Urinary bladder (tissue), 4 donors: ENCODE measurements at places on chromosomes 13 and 19. TPM values are rescaled to one million over a fixed set of nuclear protein-coding genes. Genes with fewer than 3 reads are reported as not detected.

GRCh38 chr13:25525884-25526283 lies 154.1 kb downstream of the ATP8A2 start:
- no peak for DNase-seq

GRCh38 chr19:2035590-2035991 lies 15.5 kb downstream of the MKNK2 start:
- DNase-seq: no peak

RGCC gene
- polyA plus RNA-seq: 50.2 TPM

GRCh38 chr13:104967836-104968630 lies 1567.4 kb downstream of the EFNB2 start:
- DNase-seq: no peak

DNA sequence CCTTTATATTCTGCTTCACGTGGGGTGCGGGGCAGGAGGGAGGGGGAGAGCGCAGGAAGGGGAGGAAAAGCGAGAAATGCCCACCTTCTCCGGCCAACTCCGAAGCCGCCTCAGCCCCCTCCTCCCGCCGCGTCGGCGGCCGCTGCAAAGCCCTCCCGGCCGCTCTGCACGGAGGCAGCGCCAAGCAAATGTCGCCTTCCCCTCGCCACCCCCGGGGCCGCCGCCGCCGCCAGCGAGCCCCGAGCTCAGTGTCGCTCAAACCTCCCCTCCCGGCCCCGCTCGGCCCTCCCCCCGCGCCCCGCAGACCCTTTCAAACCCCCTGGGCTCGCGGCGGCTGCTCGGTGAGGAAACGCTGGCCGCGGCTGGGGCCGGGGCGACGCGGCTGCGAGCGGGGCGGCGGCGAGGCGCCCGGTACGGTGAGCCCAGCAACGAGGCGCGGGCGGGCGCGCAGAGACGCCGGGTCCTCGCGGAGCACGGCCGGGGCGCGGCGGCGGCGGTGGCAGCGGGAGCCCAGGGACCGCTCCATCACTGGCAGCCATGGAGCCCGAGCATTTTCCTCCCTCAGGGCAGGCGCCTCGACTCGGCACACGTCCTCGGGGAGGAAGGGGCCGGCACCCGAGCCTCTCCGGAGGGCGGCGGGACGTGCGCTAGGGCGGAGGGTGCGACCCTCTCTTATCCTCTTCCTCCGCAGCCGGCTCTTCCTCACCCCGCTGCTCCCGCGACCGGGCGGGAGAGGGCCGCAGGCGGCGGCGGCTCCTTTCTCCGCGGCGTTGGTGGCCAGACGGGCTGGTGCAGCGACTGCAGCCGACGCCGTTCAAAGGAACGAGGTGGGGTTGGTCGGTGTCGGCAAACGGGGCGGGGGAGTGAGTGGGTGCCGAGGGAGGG lies 463 bp upstream of the TSC22D1 start:
- DNase-seq: no peak

GRCh38 chr19:5360003-5360780 lies 19.6 kb upstream of the PTPRS start:
- DNase-seq: no peak

ERICH6B gene
- polyA plus RNA-seq: not detected

DNA sequence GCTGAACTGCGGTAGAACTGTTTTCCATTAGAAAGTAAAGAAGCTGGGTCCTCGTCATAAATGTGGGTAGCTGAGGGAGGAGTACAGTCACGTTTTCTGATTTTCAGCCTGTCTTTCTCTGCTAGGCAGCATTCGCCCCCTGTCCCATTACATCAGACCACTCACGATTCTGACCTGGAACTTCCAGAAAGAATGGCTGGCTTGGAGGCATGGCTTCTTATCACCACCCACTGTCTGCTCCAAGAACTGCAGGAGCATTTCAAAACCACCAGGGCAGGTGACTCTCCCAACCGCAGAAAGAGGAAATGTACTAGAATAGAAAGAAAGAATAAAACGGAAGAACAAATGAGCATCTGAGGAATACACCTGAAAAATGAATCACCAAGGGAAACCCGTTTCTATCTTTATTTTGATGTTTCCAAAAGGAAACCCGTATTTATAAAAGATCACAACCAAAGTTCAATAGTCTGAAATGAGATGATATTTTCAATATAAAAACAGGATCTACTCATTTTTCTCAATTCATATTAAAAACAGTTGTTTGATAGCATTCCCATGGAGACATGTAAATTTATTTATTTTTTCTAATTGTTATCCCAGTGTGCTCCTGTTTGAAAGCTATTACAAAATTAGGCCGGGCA lies 22.1 kb upstream of the POMP start:
- peak; percentile 31 for DNase-seq

GSX1 gene
- not detected for polyA plus RNA-seq

DNA sequence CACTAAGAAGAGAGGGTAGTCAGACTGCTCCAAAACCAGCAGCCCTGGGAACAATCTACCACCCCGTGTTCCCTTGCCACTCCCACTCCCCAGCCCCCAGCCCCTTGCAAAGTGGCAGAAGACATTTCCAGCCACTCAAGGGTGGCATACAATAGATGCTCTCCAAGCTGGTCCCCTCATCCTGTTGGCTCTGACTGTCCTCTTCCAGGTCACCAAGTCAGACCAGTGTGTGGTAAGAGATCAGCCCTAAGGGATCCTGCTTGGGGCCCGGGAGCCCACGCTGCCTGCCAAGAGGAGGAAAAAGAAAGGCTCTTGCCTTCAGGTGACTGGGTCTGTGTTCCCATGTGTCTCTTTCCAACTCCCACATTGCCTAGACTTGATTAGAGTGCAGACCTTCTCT lies 25.0 kb downstream of the SERP2 start:
- DNase-seq: no peak

DNA sequence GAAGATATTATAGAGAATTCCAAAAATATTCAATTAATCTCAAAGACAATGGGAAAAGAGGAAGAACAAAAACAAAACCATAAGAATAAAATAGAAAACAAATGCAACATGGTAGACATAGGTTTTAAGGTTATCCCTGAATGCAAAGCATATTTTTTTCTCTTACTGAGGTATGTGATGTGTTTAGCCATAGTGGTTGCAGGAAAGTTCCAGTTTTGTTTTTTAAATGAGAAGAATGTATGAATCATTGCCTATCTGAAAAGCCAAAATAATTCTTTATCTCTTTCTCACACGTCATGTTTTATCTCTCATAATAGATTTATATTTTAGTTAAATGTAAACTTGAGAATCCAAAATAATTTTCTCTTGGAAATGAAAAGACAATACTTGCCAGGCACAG lies 2591.7 kb upstream of the PCDH20 start:
- no peak for DNase-seq

DNA sequence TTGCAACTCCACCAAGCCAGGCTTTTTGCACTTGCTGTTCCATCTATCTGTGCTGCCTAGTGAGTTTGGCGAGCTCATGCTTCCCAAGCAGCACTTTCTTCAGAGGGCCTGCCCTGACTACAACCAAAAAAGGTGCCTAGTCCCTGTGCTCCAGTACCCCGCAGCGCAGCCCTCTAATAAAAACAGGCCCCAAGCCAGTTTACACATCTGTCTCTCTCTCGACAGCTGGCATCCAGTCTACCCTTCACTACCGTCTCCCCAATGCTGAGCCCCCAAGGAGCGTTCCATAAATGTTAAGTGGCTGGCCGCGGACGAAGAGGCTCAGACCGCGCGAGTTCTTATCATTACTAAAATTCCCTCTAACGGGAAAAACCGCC lies 512 bp downstream of the MED4 start:
- DNase-seq: no peak

DNA sequence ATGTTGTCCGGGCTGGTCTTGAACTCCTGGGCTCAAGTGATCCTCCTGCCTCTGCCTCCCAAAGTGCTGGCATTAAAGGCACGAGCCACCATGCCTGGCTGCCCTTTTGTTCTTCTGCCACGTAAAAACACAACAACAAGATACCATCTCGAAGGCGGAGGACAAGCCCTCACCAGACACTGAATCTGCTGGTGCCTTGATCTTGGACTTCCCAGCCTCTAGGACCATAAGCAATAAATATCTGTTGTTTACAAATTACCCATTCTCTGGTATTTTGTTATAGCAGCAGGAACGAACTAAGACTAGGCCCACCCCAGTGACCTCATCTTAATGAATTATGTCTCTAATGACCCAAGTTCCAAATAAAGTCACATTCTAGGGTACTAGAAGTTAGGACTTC lies 128.4 kb upstream of the CACNA1A start:
- no peak for DNase-seq

ASF1B gene
- 1.2 TPM for polyA plus RNA-seq

GRCh38 chr13:48010698-48011097 lies 9.6 kb upstream of the SUCLA2 start:
- no peak for DNase-seq

- no peak for DNase-seq
Measured at GRCh38 chr19:8484331-8484894, 18.0 kb downstream of the PRAM1 start.

- DNase-seq: no peak
Measured at GRCh38 chr19:35874392-35874930, 6.1 kb downstream of the APLP1 start.

- DNase-seq: no peak
Measured at GRCh38 chr13:23751195-23751594, 138.0 kb downstream of the MIPEP start.

DNA sequence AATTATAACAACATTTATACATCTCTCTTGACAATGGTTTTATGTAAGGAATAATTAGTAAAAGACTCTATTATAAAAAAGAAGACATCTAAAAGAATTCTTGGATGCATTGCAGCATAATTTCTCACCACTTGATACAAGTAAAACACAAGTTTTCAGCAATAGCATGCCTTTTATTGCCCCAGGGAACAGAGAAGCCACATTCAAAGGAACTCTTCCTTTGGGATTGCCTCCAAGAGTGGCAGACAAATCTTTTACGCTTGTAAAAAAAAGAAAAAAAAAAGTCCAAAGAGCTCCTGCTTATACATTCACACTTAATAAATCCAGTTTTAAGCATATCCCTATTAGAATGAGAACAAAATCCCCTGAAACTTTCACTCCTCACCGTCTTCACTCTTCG lies 2357.8 kb upstream of the PCDH20 start:
- DNase-seq: no peak

GRCh38 chr19:10454267-10454666 lies 33.9 kb downstream of the PDE4A start:
- no peak for DNase-seq

- no peak for DNase-seq
Measured at GRCh38 chr13:45084515-45084914, 35.8 kb upstream of the GTF2F2 start.

GRCh38 chr19:18460900-18461299 lies 23.0 kb upstream of the ISYNA1 start:
- no peak for DNase-seq

DNA sequence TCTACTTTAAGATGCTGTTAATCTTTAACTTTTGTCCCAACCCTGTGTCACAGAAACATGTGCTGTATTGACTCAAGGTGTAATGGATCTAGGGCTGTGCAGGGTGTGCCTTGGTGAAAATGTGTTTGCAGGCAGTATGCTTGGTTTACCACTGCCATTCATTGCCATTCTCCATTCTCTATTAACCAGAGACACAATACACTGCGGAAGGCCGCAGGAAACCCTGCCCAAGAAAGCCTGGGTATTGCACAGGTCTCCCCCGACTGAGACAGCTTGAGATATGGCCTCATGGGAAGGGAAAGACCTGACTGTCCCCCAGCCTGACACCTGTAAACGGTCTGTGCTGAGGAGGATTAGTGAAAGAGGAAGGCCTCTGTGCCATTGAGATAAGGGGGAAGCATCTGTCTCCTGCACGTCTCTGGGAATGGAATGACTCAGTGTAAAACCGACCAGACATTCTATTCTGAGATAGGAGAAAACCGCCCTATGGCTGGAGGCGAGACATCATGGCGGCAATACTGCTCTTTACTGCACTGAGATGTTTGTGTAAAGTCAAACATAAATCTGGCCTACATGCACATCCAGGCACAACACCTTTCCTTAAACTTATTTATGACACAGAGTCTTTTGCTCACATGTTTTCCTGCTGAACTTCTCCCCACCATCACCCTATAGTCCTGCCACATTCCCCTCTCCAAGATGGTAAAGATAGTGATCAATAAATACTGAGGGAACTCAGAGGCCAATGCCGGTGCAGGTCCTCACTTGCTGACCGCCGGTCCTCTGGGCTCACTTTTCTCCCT lies 13.1 kb upstream of the ZNF888 start:
- peak; percentile 60 for DNase-seq

GRCh38 chr13:33828431-33829129 lies 10.6 kb downstream of the RFC3 start:
- no peak for DNase-seq

DNA sequence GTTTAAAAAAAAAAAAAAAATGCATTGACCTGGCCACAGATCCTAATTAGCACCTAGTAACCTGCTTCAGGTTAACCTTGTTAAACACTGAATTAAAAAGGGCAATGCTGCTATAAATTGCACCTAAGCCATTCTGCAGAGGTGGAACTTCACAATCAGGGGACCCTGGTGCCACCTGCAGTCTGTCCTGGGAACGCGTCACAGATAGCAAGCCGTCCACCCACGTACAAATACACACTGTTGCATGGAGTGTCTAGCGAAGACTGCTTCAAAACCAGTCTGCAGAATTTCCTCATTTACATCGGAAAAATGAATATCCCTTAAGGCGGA lies 169.3 kb downstream of the COL4A1 start:
- no peak for DNase-seq

DNA sequence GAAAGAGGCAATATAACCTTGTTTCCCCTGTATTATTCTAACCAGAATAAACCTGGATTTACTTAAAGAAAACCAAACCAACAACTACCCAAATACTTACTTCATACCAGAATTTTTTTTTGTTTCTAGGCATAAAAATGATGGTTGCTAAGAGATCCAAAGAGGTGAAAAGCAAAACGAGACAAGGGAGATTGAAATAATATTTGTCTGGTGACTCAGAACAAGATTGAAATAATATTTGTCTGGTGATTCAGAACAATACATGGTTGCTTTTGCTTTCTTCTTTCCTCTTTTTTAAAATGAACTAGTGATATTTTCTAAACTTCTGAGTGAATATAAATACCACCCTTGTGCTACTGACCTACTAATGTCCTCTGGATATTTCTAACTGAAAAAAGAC lies 592.9 kb downstream of the KCTD12 start:
- no peak for DNase-seq
